DMS79 (cell line): ENCODE measurements at places on chromosomes 11 and 22.

- DNase-seq: no peak
Observed at GRCh38 chr11:119493712-119494111, 70.7 kb upstream of the THY1 start.

GRCh38 chr11:39120890-39121289 lies 2338.6 kb downstream of the LRRC4C start:
- DNase-seq: no peak

DNA sequence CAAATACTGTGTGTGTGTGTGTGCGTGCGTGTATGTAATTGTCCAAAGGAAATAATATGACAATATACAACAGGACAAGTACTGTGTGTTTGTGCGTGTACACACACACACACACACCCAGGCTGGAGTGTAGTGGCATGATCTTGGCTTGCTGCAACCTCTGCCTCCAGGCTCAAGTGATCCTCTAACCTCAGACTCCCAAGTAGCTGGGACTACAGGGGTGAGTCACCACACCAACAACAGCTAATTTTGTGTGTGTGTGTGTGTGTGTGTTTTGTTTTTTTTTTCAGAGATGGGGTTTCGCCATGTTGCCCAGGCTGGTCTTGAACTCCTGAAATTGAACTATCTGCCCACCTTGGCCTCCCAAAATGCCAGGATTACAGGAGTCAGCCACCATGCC lies 61.5 kb downstream of the NUP98 start:
- DNase-seq: no peak

DNA sequence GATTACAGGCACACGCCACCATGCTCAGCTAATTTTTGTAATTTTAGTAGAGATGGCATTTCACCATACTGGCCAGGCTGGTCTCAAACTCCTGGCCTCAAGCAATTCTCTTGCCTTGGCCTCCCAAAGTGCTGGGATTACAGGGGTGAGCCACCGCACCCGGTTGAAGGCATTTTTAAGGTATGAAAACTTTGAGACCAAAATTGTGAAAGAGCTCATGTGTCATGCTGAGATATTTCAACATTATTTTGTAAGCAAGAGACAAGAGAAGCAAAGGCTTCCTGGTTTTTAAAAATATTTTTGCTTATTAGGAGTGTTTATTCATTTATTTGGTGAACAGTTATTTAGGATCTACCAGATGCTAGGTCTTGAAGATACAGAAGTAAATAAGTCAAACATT lies 6.8 kb downstream of the NHERF4 start:
- no peak for DNase-seq

- peak; percentile 28 for DNase-seq
Observed at GRCh38 chr11:101478587-101479369, 105.0 kb downstream of the TRPC6 start.

- DNase-seq: no peak
Observed at GRCh38 chr22:26804911-26805539, 147.6 kb downstream of the MIAT start.

GRCh38 chr11:33633251-33634003 lies 67.2 kb downstream of the C11orf91 start:
- peak; percentile 88 for DNase-seq

- DNase-seq: peak; percentile 60
Observed at GRCh38 chr11:65355013-65355775, 643 bp downstream of the TIGD3 start.

- no peak for DNase-seq
Observed at GRCh38 chr11:126039485-126040271, 23.0 kb downstream of the CDON start.

DNA sequence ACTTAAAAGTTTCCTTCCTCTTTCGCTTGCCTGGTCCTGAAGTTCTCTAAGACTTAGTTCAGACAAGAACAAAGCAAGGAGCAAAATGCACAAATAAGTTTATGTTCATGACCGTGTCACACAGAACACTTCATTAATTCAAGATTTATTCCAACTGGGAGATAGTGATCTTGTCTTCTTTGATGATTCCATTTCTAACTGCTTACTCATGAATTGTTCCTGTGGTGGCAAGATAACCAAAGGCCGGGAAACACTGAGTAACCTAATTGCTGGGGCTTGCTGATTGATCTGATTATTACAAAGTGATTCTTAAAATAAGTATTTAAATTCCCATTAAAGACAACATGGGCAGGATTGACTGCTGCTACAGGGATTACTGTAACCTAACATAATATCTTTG lies 1462.9 kb upstream of the RAG2 start:
- DNase-seq: no peak

GRCh38 chr22:44532552-44532951 lies 34.5 kb upstream of the RTL6 start:
- DNase-seq: no peak

DNA sequence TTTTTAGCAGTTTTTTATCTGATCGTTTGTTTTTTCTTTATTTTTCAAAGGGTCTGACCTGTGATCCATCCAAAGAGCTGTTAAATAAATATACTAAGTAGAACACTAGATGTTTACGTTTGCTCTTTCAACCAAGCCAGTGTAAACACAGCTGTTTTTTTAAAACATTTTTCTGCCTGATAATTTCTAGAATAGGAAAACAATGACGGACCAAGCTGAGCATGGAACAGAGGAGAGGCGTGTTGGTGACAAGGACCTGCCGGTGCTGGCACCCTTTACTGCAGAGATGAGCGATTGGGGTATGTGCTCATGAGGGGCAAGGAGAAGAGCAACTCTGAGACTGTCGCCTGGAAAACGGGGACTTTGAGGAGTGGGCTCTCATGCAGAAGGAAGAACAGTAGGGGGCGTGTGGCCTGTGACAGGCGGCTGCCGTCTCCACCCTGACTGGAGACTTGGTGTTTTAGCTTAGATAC lies 28.6 kb upstream of the PANX2 start:
- DNase-seq: no peak

GRCh38 chr22:23549198-23549595 lies 30.9 kb downstream of the IGLL1 start:
- DNase-seq: no peak

- DNase-seq: no peak
Observed at GRCh38 chr11:66417000-66417399, 3.8 kb upstream of the NPAS4 start.

- no peak for DNase-seq
Observed at GRCh38 chr11:132718711-132719671, 813.3 kb downstream of the OPCML start.

DNA sequence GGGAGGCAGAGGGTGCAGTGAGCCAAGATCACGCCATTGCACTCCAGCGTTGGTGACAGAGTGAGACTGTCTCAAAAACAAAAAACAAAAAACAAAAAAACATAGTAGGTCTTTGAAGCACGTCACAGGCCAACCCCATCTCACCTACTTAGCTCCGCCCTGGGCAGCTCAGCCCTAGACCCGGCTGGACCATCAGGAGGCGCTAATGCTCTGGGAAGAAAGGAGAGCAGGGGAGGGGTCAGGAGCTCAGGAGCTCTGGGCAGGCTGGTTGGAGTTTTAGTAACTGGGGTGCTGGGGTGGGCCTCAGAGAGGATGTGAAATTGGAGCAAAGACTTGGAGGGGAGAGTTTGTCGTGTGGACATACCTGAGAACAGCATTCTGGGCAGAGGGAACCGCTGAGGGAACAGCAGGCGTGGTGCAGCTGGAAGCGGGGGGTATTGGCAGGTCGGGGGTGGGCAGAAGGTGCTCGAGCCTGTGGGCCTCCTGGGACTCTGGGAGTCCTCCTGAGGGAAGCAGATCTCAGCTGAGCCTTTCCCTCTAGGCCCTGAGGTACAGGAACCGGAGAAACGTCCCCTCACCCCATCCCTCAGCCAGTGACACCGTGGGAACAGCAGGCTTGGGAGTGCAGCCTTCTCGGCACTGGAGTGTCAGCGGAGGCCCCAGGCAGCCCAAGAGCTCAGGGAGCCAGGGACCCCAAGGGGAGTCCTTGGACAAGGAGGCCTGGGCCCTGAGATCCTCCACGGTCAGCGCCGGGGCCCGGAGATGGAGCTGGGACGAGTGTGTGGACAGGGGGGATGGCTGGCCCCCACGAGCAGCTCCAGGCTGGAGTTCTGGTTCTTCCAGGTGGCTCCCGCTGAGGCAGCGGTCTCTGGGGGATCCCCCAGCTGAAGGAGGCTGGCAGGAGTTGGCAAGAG lies 2.2 kb upstream of the RPS6KA4 start:
- DNase-seq: peak; percentile 16

DNA sequence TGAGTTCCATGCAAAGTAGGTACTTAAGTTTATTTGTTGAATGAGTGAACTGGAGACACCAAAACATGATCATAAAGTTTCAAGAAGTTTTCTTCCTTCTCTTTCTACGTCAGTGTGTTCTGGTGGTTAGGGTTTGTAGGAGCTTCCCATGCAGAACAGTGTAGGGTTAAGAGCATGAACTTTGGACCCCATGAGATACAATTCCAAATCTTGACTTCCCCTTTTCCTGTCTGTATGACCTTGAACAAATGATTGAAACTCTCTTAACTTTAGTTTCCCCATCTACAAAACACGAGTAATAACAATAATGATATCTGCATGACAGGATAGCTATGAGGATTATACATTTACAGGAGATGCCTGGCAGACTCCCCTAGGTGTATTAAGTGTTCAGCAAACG lies 41.0 kb upstream of the TENM4 start:
- DNase-seq: no peak

DNA sequence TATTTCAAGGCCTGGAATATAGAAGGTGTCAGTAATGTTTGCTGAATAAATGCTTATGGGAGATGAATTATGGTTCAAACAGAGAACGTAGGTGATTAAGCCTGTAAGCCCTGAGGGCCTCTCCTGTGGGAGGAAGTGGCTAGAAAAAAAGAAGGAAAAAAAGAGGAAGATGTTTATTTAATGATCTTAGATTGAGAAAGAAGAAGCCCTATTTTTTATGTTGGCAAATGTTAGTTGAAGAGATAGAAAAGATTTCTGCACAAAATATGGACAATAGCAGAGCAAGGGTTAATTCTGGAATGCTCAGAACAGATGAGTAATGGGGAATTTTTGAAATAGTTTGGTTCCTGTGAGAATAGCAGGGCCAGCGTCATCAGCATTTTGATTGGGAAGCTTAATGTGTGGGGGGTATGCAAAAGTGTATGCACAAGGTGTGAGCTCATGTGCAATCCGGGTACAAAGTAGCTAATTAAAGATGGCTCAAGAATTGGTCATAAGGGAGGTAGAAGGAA lies 95.7 kb downstream of the TEAD1 start:
- DNase-seq: no peak

GRCh38 chr22:42357634-42358296 lies 74.4 kb downstream of the NFAM1 start:
- no peak for DNase-seq

DNA sequence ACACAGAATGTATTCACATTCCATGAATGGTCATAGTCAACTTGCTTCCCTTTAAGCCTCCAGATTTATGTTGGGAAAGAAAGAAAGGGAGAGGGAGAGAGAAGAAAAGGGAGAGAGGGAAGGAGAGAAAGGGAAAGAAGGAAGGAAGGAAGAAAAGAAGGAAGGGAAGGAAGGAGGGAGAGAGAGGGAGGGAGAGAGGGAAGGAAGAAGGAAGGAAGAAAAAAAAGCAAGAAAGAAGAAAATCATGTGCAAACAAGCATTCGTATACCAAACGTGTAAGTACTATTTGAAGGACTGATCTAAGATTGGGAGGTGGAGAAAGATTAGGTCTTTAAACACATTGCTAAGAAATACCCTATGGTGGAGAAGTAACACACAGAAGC lies 23.9 kb upstream of the ARHGAP20 start:
- DNase-seq: no peak

DNA sequence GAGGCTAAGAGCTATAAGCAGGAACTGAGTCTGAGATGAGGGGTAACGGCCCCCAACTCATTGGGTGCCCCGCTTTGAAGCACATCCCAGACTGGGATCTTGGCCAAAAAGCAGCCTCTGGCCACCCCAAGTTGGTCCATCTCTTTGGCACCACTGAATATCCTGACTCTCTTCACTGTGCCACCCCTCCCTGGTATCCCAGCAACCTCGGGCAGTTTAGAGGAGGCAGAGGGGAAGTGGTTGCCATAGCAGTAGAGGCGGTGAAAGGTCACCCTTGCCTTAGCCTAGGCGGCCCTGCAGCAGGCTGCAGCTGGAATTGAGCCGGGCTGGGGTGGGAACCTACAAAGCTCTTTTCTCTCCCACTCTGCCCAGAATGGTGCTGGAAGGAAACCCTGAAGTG lies 1.1 kb downstream of the PELI3 start:
- peak; percentile 17 for DNase-seq

DNA sequence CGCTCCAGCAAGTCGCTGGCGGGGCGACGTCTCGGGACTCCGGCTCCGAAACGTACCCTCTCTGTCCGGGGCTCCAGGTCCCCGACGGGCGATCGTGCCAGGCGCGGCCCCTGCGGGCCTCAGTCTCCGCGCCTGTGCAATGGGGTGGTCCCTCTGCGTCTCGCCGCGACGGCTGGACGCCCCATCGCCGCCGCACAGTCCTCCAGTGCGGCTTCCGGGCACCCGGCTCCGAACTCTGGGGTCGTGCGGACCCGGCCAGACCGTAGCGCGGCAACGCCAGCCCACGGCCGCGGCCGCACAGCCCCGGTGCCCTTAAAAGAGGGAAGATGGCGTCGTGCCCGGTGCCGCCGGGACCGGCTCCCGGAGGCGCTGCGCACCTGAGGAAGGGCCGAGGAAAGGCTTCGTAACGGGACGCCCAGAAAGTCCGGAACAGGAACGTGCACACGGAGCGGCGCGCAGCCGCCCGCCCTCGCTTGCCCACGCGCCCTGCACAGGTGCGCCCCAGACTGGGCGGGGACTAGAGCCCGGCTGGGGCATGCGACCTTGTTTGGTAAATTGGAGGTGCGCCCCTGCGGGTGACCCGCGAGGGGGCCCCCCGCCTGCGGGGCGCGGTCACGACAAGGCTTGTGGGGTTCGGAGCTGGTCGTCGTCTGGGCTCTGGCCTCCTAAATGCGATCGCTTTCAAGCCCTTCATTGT lies 525 bp downstream of the BIK start:
- no peak for DNase-seq

DNA sequence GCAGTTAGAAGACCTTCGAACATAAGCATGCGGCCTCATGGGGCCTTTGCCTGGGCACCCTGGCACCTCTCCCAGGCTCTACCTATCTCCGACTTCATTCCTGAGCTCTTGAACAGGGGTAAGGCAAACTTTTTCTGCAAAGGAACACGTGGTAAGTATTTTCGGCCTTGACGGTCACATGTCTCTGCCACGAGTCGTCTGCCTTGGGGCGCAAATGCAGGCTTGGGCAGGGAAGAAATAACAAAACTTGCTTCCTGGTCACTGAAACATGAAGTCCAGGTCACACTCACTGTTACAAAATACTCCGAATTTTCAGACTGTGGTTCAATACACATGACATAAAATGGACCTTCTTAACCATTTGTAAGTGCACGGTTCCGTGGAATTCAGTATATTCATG lies 3.4 kb upstream of the ASCL2 start:
- DNase-seq: no peak

- no peak for DNase-seq
Observed at GRCh38 chr11:6405846-6406245, 13.0 kb downstream of the APBB1 start.

GRCh38 chr22:46453006-46453828 lies 84.2 kb downstream of the CELSR1 start:
- no peak for DNase-seq

- no peak for DNase-seq
Observed at GRCh38 chr22:45271667-45272201, 13.0 kb upstream of the UPK3A start.
